ENCODE measurements at places on chromosomes 6 and 20.

GRCh38 chr6:146962329-146962728 is 241.9 kb upstream of the STXBP5 start:
- no peaks in the 10 kb centered on the region for H3K36me3 ChIP-seq
- no peak overlapping the region for H3K27ac ChIP-seq

DNA sequence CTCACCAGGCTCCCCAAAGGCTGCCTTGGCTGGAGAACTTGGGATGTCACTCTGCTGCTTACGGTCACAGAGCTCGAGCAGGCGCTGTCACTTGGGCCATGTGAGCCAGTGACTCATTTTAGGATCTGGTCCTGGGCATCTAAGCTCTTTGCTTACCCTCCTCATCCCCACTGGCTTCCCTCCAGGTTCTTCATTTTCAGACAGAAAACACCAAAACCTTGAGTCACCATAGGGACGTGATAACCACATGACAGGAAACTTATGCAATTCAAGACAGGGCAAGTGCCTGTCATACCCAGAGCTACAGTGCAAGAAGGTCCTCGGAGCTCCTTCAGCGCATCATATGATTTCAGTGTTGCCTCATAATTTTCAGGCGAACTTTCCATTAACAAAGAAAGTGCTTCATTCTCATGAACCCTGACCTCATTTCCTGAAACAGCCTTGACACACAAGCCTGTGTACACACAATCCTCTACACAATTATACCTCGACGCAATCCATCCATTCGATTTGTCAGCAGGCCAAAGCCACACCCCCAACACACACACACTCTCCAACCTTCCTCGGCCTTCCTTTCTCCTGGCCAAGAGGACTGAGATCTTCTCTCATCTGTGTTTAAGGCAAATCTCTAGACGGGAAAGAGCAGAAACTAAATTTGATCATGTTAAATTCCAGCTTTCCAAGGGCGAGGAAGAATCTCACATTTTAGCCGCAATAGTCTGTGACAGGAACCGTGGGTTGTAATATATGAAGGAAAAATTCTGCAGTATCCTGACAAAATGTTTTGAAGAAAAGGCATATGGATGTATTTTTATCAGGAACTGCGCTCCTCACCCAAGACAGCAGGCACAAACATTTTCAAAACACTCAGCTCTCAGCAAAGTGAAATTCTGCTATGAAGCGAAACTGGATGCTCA is 25.3 kb downstream of the TBC1D7 start:
- H3K4me1 ChIP-seq = no peaks in the 10 kb centered on the region
- H3K27me3 ChIP-seq = no peaks in the 10 kb centered on the region
- DNase-seq = no peak
- no peak overlapping the region for H3K4me3 ChIP-seq

DNA sequence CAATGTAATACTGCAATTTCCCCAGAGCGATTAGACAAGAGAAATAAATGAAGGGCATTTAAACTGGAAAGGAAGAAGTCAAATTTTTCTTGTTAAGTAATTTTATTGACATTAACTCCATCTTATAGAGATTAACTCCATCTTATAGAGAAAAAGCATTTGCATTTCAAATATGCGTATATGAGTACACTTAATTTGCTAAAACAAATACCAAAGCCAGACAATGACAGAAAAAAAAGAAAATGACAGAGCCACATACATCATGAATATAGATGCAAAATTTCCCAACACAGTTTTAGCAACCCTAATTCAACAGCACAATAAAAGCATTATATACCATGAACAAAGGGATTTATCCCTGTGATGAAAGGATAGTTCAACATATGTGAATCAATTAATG is 1293.1 kb upstream of the EYS start:
- no peak overlapping the region for H3K27ac ChIP-seq
- no peak overlapping the region for H3K4me3 ChIP-seq
- H3K36me3 ChIP-seq = no peaks in the 10 kb centered on the region
- no peaks in the 10 kb centered on the region for H3K4me1 ChIP-seq
- H3K27me3 ChIP-seq = no peaks in the 10 kb centered on the region

- H3K4me3 ChIP-seq = no peak overlapping the region
- H3K27me3 ChIP-seq = no peaks in the 10 kb centered on the region
- H3K4me1 ChIP-seq = no peaks in the 10 kb centered on the region
- H3K36me3 ChIP-seq = no peaks in the 10 kb centered on the region
- H3K27ac ChIP-seq = no peak overlapping the region
Measured at GRCh38 chr6:55758156-55758937, 117.0 kb downstream of the BMP5 start.

DNA sequence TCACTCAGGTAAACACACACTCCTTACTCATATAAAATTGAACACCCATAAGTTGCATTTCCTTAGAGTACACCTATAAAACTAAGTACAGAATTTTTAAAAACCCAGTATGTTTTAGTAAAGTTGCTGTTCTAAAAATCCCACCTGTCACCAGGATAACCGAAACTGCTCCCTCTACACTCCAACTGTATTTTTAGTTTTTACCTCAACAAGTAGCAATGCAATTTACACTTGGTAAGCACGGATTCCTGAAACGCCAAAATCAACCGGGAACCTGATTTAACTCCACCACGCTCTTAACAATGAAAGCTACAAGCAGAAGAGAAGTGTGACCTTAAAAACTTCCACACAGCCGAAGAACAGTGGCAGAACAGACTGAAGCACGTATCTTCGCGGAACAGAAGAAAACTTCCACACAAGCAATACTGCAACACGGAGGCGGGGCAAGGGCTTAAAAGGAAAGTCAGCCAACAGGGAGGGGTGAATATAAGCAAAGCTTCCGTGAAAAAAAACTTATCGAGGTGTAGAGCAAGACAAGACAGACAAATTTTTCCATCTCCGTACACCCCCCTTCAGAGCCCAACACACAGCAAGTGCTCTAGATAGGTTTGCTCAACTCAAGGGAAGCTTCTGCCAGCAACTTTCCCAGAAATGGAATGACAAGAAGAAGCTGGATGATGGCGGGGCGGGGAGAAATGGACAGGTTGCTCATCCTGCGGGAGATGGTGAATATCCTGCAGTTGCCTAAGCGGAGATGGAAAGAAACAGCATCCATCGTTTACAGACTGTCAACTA is 1.4 kb downstream of the STAU1 start:
- no peaks in the 10 kb centered on the region for H3K36me3 ChIP-seq
- peaks cover 27% of the 10 kb centered on the region for H3K4me1 ChIP-seq
- no peaks in the 10 kb centered on the region for H3K27me3 ChIP-seq
- H3K27ac ChIP-seq = peak overlapping the region; percentile 65
- DNase-seq = peak; percentile 64

GRCh38 chr20:11045412-11046175 is 371.8 kb upstream of the JAG1 start:
- no peak overlapping the region for H3K4me3 ChIP-seq
- peaks cover 50% of the 10 kb centered on the region for H3K4me1 ChIP-seq
- no peaks in the 10 kb centered on the region for H3K27me3 ChIP-seq
- DNase-seq = peak; percentile 55

DNA sequence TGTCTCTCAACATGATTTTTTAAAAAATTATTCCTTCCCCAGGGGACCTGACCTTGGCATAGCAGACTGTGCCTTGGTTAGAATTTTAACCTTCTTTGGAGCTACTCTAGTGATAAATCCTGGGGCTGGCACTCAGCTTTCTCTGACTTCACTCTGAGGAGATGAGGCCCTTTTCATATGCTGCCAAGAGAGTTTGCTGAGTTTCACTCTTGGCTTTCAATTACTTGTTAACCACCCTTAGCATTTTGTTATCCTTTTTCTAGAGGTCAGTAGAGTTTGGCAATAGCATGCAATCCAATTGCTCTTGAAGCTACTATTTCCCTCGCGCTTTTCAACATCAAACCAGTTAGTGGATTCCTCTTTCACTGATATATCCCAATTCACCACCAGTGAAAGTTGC is 920.3 kb downstream of the EYS start:
- no peak overlapping the region for H3K27ac ChIP-seq
- no peaks in the 10 kb centered on the region for H3K36me3 ChIP-seq
- H3K4me3 ChIP-seq = no peak overlapping the region
- no peak for DNase-seq
- H3K4me1 ChIP-seq = no peaks in the 10 kb centered on the region
- H3K27me3 ChIP-seq = no peaks in the 10 kb centered on the region

- H3K27ac ChIP-seq = peak overlapping the region; percentile 67
- no peaks in the 10 kb centered on the region for H3K36me3 ChIP-seq
- H3K27me3 ChIP-seq = no peaks in the 10 kb centered on the region
- H3K4me3 ChIP-seq = peak overlapping the region; percentile 84
- peaks cover 8% of the 10 kb centered on the region for H3K4me1 ChIP-seq
Measured at GRCh38 chr6:107116931-107117330, 1.6 kb upstream of the BEND3 start.

- peaks cover 5% of the 10 kb centered on the region for H3K4me1 ChIP-seq
- H3K27ac ChIP-seq = no peak overlapping the region
- no peak overlapping the region for H3K4me3 ChIP-seq
- no peaks in the 10 kb centered on the region for H3K27me3 ChIP-seq
- no peak for DNase-seq
- H3K36me3 ChIP-seq = no peaks in the 10 kb centered on the region
Measured at GRCh38 chr6:111894272-111894671, 21.0 kb upstream of the FYN start.

GRCh38 chr20:47222468-47223119 is 133.9 kb downstream of the ZMYND8 start:
- H3K4me3 ChIP-seq = no peak overlapping the region
- no peak for DNase-seq
- peaks cover 34% of the 10 kb centered on the region for H3K36me3 ChIP-seq

DNA sequence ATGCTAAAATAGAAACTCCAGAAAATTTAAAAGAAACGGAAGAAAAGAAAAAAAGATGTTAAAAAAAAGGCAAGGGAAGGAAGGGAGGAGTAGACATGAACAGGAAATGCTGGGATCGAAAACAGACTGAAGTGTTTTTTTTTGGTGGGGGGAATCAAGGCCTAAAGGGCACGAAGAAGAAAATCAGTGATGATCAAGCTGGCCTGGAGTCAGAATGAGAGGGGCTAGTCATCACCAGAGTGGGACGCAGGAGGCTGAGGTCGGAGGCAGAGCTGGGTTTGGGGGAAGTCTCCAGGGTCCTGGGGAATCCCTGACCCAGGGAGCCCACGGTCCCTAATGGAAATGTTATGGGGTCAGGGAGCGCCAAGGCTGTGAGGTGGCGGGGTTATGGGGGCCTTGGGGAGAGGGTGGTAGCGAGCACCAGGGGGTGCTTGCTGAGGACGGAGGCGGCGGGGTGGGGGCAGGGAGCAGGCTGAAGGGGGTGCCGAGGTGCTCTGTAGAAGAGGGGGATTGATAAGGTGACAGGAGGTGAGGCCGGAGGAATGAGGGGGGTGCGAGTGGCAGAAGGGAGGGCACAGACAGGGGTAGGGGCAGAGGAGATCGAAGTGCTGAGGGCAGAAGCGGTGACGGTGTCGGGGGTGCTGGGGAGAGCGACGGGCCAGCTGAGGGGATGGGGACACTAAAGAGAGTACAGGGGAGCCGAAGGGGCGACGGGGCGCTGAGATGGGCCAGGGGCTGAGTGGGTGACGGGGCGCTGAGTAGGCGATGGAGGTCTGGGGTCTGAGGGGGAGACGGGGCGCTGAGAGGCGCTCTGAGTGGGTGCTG is 684 bp downstream of the ZNFX1 start:
- DNase-seq = peak; percentile 46
- peak overlapping the region; percentile 97 for H3K27ac ChIP-seq
- H3K4me1 ChIP-seq = peaks cover 33% of the 10 kb centered on the region
- H3K36me3 ChIP-seq = peaks cover 40% of the 10 kb centered on the region
- peak overlapping the region; percentile 76 for H3K4me3 ChIP-seq

- H3K4me3 ChIP-seq = no peak overlapping the region
- no peaks in the 10 kb centered on the region for H3K4me1 ChIP-seq
- DNase-seq = no peak
- H3K36me3 ChIP-seq = no peaks in the 10 kb centered on the region
- no peak overlapping the region for H3K27ac ChIP-seq
Measured at GRCh38 chr6:131654326-131654725, 17.2 kb downstream of the ENPP3 start.

DNA sequence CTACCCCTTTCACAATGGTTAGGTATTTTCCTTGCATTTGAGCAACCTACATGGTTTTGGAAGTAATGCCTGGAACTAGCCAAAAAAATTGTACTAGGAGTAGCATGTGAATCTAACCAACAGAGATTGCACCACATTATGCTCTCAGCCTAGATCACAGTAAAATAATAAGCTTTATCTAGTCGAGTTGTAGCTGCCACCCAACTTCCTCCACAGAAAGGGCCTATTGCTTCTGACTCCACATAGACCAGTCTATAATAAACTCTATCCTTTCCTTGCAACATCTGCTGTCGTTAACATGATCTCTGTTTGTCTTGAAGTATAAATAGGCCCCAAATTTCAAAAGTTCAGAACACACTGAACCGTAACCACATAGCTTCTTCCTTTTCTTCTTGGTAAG is 375.5 kb downstream of the PKHD1 start:
- no peak for DNase-seq
- no peak overlapping the region for H3K27ac ChIP-seq
- no peaks in the 10 kb centered on the region for H3K36me3 ChIP-seq
- H3K27me3 ChIP-seq = no peaks in the 10 kb centered on the region
- H3K4me3 ChIP-seq = no peak overlapping the region
- no peaks in the 10 kb centered on the region for H3K4me1 ChIP-seq

GRCh38 chr6:98486057-98486456 is 348.3 kb upstream of the POU3F2 start:
- no peaks in the 10 kb centered on the region for H3K36me3 ChIP-seq
- H3K4me1 ChIP-seq = no peaks in the 10 kb centered on the region
- H3K27ac ChIP-seq = no peak overlapping the region
- H3K27me3 ChIP-seq = no peaks in the 10 kb centered on the region

DNA sequence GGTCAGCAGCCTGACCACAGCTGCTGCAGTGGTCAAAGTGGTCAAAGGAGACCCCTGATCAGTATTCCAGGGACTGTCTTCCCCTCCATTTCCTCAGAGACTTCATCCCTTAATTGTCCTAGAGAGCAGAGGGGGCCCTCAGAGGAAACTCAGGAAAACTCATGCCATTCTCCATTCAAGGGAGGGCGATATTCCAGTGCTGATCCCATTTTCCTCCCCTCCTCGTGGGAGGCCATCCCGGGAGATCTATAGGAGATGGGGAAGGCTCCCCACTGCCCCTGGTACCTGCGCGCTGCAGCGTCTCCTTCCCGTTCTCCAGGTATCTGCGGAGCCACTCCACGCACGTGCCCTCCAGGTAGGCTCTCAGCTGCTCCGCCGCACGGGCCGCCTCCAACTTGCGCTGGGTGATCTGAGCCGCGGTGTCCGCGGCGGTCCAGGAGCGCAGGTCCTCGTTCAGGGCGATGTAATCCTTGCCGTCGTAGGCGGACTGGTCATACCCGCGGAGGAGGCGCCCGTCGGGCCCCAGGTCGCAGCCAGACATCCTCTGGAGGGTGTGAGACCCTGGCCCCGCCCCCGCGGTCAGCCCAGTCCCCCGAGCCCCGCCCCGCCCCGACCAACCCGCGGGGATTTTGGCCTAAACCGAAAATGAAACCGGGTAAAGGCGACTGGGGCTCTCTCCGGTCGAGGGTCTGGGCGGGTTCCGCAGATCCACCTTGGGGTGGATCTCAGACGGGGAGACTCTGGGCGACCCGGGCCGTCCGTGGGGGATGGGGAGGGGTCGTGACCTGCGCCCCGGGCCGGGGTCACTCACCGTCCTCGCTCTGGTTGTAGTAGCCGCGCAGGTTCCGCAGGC is 878 bp downstream of the HLA-C start:
- H3K4me1 ChIP-seq = no peaks in the 10 kb centered on the region
- no peaks in the 10 kb centered on the region for H3K27me3 ChIP-seq
- peak overlapping the region; percentile 54 for H3K4me3 ChIP-seq
- H3K36me3 ChIP-seq = no peaks in the 10 kb centered on the region

GRCh38 chr20:12383821-12384220 is 466.1 kb downstream of the BTBD3 start:
- H3K27ac ChIP-seq = no peak overlapping the region
- H3K4me1 ChIP-seq = no peaks in the 10 kb centered on the region
- no peak for DNase-seq
- no peaks in the 10 kb centered on the region for H3K36me3 ChIP-seq
